ENCODE measurements at places on chromosomes 12 and 14. TPM values are rescaled to one million over a fixed set of nuclear protein-coding genes. Genes with fewer than 3 reads are reported as not detected.
A peak's percentile ranks its signal among the peaks of the same experiment; 100 is the strongest.

DNA sequence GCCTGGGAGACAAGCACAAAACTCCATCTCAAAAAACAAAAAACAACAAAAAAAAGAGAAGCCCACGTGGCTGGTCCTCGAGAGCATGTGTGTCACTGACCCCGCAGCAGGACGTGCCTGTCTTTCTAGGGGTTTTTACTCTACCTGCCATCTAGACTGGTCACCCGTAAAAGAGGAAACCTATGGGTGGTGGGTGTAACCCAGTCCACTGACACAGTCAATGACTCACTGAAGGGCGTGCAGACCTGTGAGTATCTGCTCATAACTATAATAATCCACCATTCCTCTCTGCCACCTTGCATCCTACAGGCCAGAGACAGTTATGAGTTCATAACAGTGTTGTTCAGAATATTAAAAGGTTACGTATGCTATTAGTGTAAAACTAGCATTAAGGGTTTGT, 4.6 kb downstream of the GOLGA3 start:
- no peak for DNase-seq

GRCh38 chr12:2191534-2192153, 138.9 kb downstream of the CACNA1C start:
- no peak for DNase-seq

- DNase-seq: no peak
Observed at GRCh38 chr14:87113286-87113685, 879.7 kb downstream of the GALC start.

- DNase-seq: no peak
Observed at GRCh38 chr12:132561427-132562156, 48.8 kb downstream of the LRCOL1 start.

GRCh38 chr14:20697273-20698017, 8.9 kb downstream of the ANG start:
- peak; percentile 86 for DNase-seq

- no peak for DNase-seq
Observed at GRCh38 chr14:24110060-24110459, 4.5 kb upstream of the DCAF11 start.

DNA sequence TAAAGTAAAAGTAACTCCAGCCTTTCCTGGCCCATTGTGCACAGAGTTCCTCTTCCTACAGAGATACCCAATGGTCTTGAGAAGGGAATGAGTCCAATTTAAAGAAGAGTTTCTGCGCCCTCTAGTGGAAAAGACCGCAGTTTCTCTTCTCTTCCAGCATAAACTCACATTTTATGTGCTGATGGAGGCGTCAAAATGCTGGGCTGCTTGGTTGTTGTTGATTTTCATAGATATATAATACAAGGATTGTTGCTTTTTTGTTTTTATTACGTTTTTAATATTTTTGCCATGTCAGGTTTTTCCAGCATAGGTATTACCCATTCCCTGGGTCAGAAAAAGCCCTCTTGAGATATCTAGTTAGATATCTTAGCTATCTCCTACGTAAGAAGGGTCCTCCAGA, 356.9 kb upstream of the STXBP6 start:
- DNase-seq: no peak

GRCh38 chr12:13061377-13061776, 17.2 kb downstream of the FAM234B start:
- no peak for DNase-seq

- DNase-seq: no peak
Observed at GRCh38 chr12:21971344-21971743, 30.1 kb upstream of the ABCC9 start.

DNA sequence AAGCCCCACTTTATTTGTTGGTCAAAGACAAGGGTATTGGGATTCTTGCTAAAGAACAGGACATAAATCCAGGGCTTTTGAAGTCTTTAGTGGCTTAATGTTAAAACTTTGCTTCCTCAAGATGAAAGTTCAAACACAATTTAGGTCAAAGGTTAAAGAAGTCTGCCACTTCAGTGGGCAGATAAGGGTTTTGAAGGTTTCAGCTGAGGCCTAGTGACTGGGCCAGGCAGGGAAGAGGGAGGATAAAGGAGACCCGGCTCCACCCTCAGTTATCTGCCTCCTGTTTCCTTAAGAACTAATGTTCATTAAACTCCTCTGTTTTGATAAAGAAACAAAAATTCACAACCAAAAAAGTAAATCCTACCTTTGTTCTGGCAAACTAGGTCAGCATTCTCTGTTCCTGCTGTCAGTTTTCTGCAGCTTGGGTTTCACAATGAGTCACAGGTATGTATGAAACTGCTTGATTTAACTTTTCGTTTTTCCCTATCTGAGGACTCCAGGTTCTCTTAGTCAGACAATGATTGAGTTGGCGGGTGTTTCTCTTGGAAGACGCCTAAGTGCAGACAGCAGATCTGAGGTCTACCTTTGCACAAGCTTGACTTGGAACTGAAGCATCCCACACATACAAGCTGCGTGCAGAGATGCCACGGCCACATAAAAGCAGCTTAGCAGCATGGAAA, 208.3 kb downstream of the EXOC5 start:
- DNase-seq: no peak

GRCh38 chr12:108757856-108758255, 26.5 kb upstream of the CORO1C start:
- peak; percentile 2 for DNase-seq

- no peak for DNase-seq
Observed at GRCh38 chr12:87332987-87333726, 696.0 kb downstream of the C12orf50 start.

- no peak for DNase-seq
Observed at GRCh38 chr14:95597784-95598211, 62.9 kb downstream of the GLRX5 start.

DNA sequence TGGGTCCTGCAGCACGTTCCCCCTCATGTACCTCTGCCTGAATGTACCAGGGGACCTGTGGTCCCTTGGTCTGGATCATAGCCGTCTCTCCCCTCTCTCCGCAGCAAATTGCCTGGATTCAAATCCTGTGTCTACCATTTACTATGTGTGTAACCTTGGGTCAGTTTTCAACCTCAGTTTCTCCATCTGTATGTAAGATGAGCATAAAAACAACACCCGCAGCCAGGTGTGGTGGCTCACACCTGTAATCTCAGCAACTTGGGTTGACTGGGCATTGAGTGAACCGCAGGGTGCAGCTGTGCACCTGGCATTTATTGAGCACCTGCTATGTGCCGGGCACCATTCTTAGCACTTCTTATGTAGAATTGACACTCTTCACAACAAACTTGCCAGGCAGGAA, 14.1 kb downstream of the CYP46A1 start:
- DNase-seq: no peak

DNA sequence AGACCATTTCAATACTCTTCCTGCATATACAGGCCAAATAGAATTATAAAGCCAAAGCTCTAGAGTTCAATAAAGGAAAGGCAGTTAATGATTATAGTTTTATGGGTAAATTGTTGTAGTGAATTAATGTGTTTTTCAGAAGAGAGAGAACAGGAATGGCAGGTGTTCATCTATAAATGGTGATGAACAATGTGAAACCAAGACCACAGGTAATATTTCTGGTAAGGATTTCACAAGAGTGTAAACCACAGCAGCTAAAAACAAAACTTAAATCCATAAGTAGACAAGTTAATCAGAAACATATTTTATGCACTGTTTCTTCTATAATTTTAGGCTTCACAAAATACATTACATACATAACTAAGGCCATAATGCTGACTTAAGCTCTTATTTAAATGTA, 204.4 kb downstream of the SYT1 start:
- no peak for DNase-seq

DNA sequence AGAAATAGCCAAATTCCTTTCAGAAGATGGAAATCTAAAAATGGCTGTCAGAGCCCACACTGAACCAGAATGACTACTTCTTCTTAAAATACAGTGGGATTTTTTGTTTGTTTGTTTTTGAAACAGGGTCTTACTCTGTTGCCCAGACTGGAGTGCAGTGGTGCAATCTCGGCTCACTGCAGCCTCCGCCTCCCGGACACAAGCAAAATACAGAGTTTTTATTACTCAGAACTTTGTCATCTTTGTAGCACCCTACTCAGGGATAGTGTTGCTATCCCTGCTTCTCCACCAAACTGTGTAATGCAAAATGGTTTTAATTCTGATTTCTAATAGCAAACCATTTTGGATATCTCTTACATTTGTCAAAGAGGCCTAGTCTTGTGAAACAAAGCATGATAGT, 16.4 kb downstream of the ZNF410 start:
- no peak for DNase-seq

DNA sequence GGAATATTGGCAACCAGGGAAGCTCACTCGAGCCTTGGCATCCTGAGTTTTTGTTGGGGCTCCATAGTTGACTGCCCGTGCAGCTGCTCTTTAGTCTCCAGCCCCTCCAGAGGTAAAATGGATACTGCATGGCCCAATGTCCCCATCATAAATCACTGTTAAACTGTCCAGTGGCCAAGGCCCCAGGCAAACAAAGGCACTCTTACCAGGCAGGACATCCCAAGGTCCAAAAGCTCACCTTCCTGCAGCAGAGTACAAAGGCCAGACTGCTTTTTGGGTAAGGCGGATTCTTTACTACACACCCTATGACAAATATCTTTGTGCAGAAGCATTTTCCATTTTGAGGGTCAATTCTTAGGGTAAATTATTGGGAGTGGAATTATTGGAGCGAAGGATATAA, 81.1 kb downstream of the GPATCH2L start:
- DNase-seq: no peak

DNA sequence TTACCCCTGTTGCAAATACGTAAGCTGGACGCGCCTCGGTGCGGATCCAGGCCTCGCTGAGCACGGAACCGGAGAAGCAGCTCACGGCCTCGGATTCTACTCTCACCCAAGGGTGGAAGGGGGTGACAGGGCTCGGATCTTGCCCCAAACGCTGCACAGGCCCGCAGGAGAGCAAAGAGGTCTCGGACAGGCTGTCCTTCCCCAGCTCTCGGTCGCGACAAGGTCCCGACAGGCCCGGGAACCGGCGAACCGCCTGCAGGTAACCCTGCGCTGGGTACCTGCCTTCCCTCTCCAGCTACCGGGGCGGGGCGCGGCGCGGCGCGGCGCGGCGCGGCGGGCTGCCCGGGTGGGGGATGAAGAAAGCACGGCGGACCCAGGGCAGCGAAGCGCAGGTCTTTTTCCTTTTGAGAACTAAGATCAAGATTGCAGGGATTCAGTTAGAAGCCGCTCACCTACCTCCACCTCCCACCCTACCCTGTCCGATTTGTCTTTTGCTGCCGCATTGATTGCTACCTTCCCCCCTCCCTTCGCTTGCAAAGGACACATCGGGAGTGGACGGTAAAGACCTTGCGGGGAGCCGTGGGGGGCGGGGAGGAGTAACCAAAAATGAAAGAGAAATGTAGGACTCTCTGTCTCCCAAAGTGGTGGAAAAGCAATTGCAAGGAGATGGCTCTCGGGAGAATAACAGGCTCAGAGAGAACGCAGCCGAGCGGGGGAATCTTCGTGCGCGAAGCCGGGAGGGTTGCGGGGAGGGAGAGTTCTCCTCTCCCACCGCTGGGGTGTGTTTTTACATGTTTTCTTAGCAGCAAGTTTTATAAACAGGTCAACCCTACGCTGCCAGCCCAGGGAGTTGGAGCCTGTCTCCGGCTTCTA, 8.4 kb upstream of the TBX3 start:
- no peak for DNase-seq

Gene ARHGEF25
- 78.8 TPM for total RNA-seq

Gene KRT3
- total RNA-seq: not detected

Gene PTGER2
- total RNA-seq: 5.3 TPM

Gene HPD
- 5.6 TPM for total RNA-seq

Gene ACYP1
- total RNA-seq: 11.5 TPM

Data from posterior vena cava (tissue), 2 donors.